ENCODE measurements at places on chromosomes 3 and 15. TPM values are rescaled to one million over a fixed set of nuclear protein-coding genes. Genes with fewer than 3 reads are reported as not detected.

DNA sequence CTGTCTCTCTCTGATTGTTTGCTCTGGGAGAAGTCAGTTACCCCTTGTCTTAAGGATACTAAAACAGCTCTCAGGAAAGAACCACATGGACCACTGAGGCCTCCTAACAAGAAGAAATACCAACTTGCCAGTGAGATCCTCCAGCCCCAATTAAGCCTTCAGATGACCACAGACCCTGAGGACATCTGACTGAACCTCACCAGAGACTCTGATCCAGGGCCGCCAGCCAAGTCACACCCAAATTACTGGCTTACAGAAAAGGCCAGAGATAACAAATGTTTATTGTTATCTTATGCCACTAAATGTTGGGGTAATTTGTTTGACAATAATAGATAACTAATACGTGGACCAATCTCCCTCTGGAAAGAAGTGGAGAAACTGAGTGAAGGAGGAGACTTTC is 40.2 kb downstream of the SLC12A8 start:
- DNase-seq: no peak

DNA sequence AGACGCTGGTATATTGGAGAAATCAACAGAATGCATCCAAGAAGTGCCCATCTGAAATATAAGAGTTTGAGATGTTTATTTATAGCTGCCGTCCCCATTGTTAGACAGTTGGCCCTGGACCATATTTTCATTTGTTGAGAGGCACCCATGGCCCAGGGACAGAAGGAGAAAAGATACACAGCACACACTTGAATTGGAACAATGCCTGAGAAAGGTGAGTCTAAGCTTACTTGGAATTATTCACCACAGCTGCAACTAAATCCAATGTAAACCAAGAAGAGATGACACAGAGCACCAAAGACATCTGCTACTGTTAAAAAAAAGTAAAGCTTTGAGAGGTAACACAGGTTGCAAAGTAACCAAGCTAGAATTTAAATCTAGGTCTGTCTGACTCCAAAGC is 525.5 kb upstream of the NAALADL2 start:
- DNase-seq: no peak

GRCh38 chr3:120440001-120440703 is 10.6 kb downstream of the FSTL1 start:
- no peak for DNase-seq

- DNase-seq: no peak
Observed at GRCh38 chr15:45128971-45129639, 574 bp downstream of the DUOXA1 start.

DNA sequence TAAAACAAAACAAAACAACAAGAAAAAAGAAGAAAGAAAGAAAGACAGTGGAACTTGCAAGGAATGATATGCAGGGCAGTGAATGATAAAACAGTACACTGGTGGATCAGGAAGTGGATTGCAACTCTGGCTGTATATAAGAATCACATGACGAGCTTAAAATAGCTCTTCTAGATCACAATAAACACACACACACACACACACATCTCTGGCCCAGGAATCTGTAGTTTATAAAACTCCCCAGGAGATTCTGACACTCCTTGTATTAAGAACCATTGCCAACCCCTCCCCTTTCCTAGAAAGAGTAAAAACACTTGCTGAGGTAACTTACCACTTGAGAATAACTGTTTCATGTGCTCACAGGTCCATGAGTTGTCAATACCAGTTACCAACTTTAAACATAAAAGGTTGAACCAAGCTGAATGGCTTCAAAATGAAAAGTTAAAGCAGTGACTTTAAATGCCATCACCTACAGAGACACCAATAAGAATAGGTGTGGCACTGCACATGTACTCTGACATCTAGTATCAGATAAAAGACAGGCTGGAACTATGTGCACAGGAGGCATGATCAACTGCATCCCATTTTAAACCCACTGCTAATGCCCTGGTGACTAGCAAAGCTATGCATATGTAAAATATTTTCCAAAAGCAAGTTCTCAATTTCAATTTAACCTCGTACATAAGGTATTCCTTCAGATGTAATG is 3.9 kb downstream of the CPOX start:
- DNase-seq: no peak

DNA sequence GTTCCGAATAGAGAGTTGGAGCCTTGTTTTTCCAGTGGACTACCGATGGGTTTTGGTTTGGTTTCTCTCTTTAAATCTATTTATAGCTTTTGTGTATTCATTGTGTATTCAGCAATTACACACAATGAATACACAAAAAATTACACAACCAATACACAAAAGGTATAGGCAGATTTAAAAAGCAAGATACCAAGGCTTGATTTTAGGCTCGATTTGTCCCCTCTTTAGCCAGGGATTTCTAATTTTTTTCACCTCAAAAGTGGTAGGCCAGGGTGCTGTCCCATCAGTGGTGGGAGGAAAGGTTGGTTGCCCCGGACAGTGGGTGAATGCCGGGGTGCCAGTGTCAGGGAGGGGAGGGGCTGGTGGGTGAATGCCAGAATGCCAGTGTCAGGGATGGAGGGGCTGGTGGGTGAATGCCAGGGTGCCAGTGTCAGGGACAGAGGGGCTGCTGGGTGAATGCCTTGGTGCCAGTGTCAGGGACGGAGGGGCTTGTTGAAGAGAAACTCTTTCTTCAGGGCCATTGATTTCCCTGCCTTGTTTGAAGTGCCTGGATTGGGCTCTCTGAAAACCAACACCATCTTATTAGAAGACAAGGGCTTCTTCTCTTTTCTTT is 186.2 kb downstream of the GOLGA6L6 start:
- DNase-seq: no peak

- no peak for DNase-seq
Observed at GRCh38 chr3:142709207-142709606, 14.6 kb upstream of the TRPC1 start.

GRCh38 chr3:186506857-186507256 is 37.3 kb downstream of the CRYGS start:
- no peak for DNase-seq

DNA sequence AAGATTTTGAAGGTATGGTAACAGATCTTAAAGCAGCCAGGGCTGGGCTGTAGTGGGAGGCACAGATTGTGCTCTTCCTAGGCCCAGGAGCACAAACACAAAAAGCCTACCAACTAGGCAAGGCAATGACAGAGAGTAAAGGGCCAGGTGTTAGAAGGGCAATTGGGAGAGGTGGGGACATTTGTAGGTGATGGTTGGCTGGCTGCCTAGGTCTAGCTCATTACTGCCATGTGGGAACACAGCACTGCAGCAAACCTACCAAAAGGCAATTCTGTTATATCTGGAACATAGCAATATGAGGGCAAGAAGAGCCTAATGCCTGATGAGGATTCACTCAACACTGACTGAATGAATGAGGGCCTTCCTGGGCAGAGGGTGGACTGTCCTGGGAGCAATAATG is 30.4 kb downstream of the ARHGEF3 start:
- no peak for DNase-seq

DNA sequence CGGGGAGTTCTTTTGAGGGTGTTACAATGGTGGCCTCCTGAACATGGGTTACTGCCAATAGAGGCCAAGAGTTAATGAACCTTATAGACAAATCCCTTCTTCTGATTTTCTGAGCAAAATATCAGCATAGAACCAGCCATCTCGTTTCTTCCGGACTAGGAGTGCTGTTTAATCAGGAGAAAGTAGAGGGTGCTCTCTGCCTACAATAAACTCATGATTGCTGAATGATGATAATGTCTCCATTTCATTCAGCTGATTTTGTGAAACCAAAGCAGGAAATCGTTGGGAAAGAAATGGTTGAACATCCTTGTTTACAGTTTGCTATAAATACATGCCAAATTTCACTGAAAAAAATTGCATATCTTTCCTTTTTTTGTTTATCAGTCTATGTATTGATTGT is 142.8 kb upstream of the PLSCR5 start:
- DNase-seq: no peak

- DNase-seq: no peak
Observed at GRCh38 chr3:142098964-142099363, 50.4 kb downstream of the TFDP2 start.

DNA sequence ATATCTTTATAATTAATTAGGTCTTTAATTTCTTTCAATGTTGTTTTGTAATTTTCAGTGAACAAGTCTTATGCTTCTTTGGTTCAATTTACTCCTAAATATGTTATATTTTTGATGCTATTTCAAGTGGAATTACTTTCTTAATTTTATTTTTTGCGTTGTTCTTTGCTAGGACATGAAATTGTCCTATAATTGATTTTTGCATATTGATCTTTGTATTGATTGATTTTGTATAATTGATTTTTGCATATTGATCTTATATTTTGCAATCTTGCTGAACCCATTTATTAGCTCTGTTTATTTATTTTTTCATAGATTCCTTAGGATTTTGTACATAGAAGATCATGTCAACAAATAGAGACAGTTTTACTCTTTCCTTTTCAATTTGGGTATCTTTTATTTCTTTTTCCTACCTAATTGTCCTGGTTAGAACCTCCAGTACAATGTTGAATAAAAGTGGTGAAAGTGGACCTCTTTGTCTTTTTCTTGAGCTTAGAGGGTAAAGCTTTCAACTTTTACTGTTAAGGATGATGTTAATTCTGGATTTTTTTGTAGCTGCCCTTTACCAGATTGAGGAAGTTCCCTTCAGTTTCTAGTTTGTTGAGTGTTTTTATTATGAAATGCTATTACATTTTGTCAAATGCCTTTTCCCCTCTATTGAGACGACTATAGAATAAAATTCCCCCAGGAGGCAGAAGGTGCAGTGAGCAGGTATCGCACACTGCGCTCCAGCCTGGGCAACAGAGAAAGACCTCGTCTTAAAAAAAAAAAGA is 36.8 kb upstream of the CCDC50 start:
- no peak for DNase-seq

GRCh38 chr15:83435202-83435601 is 11.9 kb upstream of the SH3GL3 start:
- DNase-seq: no peak

DNA sequence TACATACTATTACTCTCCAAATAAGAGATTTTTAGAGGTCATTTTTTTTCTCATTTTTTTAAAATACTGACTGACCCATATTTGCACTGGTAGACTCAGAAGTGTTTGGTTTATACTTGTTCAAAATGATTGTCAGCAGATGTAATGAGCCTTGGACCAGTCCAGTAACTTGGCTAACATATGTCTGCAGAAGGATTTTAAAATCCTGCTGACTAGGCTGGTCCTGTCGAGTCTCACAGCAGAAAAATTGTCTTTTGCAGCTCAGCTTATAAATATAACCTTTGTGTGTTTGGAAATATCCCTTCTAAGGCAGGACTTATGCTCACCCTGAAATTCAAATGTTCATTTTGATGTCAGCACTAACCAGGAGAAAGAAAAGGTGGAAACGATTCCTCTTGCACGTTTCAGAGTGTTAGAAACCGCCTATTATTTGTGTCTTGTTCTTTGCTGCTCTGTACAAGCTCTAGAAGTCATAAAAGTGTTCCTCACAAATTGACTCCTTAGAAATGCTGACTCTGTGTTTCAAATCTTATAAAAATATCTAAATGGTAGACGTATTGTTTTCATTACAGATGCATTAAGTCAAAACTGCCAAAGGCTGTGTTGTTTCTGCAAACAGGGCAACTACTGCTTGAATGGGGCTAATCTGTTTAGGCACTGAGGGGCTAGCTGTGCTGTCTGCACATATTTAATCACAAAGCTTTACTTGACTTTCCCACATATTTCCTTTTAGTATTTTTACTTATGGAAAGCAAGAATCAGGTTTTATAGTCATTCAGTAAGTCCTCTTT is 95.3 kb downstream of the CHL1 start:
- no peak for DNase-seq

- DNase-seq: no peak
Observed at GRCh38 chr15:94042180-94042928, 189.0 kb upstream of the MCTP2 start.

DNA sequence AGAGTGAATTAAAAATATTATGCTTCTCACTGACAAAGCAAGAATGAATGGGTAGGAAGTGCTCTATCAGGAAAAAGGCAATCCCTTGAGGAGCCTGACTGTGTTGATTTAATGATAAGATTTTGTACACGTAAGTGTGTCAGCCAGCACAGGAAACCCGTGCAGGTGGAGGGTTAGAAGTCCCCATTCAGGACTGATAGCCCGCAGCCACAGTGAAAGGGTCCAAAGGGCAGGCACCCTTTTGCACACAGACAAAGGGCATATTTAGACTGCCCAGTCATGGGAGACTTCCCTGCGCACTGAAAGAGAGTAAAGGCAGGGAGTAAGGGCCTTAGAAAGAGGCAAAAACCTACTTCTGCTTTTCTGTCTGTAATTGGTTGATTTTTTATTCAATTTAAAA is 26.4 kb upstream of the SKIL start:
- DNase-seq: no peak

DNA sequence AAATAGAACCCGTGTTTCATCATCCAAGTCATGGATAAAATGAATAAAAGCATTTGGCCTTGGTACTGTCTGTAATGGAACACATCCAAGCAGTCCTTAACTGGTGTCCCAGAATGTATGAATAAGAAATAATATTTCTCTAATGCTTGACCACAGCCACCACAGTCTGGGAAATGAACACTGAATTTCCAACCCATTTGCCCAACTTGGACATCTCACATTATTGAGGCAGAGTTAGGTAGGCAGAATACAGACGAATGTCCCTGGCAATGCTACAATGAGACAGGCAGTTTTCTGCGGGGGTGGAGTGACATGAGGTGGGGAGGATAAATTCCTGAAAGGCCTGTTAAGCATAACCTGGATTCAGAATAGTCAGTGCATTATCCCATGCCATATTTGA is 245.7 kb downstream of the ZIC1 start:
- DNase-seq: no peak

DNA sequence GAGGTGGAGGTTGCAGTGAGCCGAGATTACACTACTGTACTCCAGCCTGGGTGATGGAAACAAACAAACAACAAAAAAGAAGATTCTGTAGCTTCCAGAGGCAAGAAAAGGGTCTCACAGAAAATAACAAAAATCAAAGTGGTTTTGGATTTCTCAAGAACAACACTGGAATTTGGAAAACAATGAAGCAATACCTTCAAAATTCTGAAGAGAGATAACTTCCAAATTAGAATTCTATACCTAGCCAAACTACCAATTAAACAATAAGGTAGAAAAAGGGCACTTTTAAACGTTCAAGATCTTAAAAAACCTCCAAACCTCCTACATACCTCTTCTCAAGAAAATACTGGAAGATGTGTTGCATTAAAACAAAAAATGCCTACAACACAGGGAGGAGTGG is 4.9 kb upstream of the CDCP1 start:
- no peak for DNase-seq

The OR4M2 gene
- not detected for total RNA-seq

The GPR62 gene
- 0.19 TPM for total RNA-seq

The LRRFIP2 gene
- 23.5 TPM for total RNA-seq

The CD200R1 gene
- not detected for total RNA-seq

The XPC gene
- total RNA-seq: 27.3 TPM

The GCHFR gene
- total RNA-seq: 22.7 TPM

The SLC2A2 gene
- total RNA-seq: not detected

The C2CD4B gene
- 0.73 TPM for total RNA-seq

The MTHFS gene
- total RNA-seq: 36.2 TPM

The RPL35A gene
- 1,439 TPM for total RNA-seq
